ENCODE measurements at places on chromosomes 13 and 19.

GRCh38 chr19:1248786-1249297 lies 459 bp downstream of the MIDN start:
- DNase-seq: peak; percentile 67

GRCh38 chr19:5628919-5629481 lies 6.1 kb downstream of the SAFB start:
- DNase-seq: no peak

- no peak for DNase-seq
Observed at GRCh38 chr19:3645067-3645396, 18.4 kb upstream of the CACTIN start.

GRCh38 chr13:101019126-101019525 lies 344.5 kb upstream of the TMTC4 start:
- DNase-seq: no peak

DNA sequence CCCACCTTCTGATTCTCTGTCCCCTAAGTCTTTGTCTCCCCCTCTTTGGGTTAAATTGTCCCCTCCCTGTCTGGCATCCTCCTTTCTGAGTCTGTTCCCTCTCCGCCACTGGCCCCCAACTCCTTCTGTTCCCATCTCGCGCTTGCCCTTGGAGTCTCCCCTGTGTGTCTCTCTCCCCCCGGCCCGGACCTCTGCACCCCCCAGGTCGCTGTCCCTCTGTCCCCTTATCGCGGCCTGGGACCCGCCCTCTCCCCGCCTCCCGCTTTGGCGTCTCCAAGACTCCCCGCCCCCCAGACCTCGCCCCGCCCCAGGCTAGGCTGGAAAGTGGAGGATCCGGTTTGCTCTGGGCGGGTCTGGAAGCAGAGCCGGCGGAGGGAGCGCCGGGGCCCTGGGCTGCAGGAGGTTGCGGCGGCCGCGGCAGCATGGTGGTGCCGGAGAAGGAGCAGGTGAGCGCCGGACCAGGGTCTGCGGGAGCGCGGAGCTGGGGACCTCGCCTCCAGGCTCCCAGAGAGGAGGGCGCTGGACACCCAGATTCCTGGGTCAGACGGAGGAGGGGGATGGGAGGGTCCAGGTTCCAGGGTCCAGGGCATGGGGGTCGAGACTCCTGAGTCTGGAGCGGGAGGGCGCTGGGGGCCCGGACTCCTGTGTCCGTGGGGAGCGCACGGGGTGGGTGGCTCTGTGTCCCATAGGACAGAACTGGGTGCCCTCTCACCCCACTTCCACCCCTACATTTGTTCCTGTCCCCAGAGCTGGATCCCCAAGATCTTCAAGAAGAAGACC lies at the start of gene TRPM4:
Gene TRPM4 (plus strand): TSS at position 348 of the 780 bp plus-strand sequence. CDS start 75 bp downstream, at position 423.
- peak; percentile 91 for DNase-seq

DNA sequence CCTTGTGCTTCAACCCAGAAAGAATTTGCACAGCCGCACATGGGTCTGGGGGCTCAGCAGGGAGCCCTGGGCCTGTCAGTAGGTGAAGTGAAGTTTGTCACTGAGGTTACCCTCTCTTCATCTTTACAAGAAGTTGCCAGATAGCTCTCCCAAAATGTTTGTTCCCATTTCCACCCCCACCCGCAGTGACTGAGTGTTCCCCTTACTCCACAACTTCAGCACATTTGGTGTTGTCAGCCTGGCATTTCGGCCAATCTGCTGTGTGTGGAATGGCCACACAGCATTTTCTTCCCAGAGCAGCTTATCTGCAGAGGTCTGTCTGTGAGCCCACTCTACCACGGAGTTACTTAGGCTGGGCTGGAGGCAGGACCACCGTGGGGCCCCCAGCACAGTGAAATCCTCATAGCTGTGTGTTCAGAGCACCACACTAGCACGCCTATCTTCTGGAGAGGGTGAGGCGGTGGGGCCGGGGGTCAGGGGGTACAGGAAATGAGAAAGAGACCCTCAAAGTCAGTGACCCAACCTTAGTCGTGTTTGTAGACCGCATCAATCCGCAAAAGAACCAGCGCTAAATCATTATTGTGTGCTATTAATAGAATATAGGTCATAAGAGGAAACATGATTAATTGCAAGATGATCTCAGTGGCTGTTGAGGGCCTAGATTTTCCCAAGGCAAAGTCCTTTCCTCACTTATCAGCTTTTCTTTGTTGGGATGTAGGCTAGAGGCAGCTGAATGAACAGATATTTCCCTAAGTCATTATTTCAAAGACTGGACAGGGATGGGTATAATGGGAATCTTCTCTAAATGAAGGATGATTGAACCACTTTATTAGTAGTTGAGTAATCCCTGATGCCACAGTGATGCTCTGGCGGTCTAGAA lies 116.0 kb downstream of the SIPA1L3 start:
- no peak for DNase-seq
